ENCODE measurements at places on chromosomes 1 and 21.

- DNase-seq = no peak
Measured at GRCh38 chr1:194833111-194833510, 1646.7 kb upstream of the B3GALT2 start.

GRCh38 chr1:239353536-239353935 is 32.8 kb upstream of the CHRM3 start:
- no peak for DNase-seq

GRCh38 chr1:16969651-16970050 is 10.8 kb downstream of the MFAP2 start:
- DNase-seq = no peak

DNA sequence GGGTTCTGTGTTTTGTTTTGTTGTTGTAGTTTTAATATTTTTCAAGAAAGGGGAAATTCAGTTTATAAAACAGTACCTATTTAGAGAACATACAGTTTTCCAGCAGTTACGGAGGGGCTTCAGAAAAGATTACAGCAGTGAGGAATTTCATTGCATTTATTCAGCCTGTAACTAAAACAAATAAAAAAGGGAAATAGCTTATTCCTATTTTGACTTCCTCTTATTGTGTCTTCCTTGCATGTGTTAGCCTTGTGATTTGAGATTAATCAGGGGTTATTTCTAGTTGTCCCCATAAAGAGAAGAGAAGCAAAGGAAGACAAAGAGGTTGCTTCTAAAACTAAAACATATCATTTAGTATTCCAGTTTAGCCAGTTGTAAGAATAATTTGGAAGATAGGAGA is 35.0 kb downstream of the CTTNBP2NL start:
- DNase-seq = no peak

DNA sequence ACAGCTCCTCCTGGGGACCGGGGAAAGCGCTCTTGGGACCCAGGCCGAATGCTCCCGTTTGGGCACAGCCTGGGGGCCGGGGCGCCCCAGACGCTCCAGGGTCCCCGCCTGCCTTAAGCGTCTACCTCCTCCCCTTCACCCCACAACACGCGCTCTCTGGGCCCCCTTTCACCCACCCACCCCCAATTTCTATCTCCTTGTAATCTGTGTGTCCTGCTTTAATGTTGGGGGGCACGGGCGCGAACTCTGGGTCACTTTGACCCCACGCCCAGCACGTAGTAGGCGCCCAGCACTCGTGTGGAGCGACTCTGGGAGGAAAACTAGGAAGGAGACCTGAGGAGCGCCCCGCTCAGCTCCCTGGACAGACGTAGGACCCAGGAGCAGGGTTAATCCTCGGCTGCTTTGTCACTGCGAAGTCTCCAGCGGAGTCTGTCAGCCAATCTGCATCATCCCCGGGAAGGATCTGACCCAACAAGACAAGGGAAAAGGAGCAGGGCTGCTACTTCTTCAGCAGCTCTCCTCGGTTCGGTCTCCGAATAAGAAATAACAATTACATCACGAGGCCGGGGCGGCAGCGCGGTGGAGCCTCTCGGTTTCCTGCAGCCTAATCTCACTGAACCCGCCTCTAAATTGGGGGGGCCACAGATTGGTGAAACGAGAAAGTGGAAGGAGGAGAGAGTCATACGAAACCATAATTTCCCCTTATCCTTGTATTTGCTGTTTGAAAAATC is 757 bp upstream of the NRIP1 start:
- DNase-seq = peak; percentile 84

GRCh38 chr1:220734571-220735326 is 13.4 kb upstream of the MTARC2 start:
- no peak for DNase-seq

All from right lobe of liver (tissue), 6 donors.